Stimulated activated CD8-positive, alpha-beta memory T cell treated with anti-CD3 and anti-CD28 coated beads, Interleukin-15, amount 100 ng/mL, for 24 hours (primary cell): ENCODE measurements at places on chromosomes 3 and 15.

- no peak for DNase-seq
Measured at GRCh38 chr15:98881526-98882520, 125.8 kb downstream of the PGPEP1L start.

DNA sequence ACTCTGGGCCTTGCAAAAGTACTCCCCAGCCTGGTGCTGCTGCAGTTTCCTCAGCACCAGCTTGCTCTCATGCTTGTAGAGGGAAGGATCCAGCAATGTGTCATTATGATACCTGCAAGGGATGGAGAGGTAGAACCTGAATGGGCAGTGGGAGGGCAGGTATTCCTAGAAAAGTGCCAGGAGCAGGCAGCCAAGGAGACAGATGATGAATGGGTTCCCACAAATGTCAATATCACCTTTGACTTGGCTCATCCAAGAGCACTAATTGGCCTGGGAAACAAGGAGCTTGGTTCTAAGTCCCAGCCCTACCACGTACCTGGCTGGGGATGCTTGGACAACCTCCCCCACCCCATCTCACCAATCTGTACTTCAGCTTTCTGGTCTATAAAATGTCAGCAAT, 9.4 kb downstream of the CILP start:
- DNase-seq, result no peak

- no peak for DNase-seq
Measured at GRCh38 chr3:113079218-113079961, 88.6 kb downstream of the GTPBP8 start.

DNA sequence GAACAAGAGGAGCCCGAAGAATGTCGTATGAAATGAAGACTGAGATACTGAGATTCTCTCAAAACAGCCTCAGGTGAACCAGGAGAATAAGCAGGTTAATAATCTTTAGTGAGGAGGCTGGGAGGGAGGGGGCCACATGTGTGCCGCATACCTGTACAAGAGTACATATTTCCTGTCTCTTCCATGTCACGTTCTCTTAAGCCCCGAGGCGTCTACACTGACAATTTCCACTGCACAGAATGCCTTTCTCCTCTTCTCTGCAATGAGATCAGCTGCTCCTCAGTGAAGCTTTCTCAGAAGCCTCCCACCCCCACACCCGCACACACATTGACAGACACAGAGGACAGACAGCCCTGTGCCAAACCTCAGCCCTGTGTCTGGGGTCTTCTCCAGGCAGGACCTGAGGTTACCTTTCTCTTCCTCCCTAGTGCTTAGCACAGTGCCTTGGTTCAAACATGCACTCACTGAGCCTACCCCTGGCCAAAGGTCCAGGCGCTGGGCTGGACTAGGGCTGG, 55.4 kb downstream of the PDZRN3 start:
- DNase-seq, result no peak

DNA sequence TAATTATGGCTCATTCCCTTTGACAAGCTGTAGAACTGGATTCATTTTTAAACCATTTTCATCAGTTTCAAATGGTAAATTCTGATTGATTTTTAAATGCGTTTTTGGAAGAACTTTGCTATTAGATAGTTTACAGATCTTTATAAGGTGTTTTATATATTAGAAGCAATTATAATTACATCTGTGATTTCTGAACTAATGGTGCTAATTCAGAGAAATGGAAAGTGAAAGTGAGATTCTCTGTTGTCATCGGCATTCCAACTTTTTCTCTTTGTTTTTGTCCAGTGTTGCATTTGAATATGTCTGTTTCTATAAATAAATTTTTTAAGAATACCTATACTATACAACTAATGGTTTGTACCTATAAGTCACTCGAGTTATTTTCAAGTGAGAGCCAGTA, 62.7 kb downstream of the PXYLP1 start:
- DNase-seq, result no peak

DNA sequence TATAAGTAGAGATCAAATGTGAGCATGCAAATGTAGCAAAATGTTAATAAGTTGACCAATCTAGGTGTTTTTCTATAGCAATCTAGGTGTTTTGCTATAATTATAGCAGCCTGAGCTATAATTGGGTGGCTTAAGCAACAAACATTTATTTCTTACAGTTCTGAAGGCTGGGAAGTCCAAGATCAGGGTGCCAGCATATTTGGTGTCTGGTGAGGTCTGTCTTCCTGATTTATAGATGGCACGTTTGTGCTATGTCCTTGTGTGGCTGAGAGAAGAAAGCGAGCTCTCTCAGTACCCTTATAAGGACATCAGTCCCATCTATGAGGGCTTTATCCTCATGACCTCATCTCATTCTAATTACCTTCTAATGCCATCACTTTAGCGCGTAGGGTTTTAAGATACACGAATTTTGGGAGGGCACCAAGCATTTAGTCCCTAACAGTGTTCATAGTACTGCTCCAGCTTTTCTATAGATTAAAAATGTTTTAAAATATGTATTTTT, 171.1 kb downstream of the GHSR start:
- no peak for DNase-seq

DNA sequence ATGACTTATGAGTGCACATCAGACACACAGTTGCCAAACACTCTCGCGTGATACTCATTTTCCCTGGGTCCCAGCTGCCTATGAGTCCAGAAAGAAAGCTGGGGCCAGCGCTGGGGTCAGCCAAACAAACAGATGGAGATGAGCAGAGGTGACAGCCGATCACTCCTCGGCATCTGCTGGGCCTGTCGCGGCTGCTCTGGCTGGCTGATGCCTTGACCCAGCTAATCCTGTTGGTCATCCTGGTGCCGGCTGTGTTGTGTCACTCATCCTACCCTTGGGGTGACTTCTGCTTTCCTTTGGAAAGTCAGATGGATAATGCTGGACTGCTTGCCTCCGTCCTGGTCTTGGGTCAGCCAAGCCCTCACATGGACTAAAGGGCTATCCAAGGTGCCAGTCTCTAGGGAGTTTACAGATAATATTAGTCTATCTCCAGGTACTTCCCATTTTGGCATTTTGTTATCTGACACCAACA, 105.3 kb upstream of the PDZRN3 start:
- no peak for DNase-seq

- no peak for DNase-seq
Measured at GRCh38 chr15:92438471-92438870, 44.8 kb downstream of the ST8SIA2 start.

DNA sequence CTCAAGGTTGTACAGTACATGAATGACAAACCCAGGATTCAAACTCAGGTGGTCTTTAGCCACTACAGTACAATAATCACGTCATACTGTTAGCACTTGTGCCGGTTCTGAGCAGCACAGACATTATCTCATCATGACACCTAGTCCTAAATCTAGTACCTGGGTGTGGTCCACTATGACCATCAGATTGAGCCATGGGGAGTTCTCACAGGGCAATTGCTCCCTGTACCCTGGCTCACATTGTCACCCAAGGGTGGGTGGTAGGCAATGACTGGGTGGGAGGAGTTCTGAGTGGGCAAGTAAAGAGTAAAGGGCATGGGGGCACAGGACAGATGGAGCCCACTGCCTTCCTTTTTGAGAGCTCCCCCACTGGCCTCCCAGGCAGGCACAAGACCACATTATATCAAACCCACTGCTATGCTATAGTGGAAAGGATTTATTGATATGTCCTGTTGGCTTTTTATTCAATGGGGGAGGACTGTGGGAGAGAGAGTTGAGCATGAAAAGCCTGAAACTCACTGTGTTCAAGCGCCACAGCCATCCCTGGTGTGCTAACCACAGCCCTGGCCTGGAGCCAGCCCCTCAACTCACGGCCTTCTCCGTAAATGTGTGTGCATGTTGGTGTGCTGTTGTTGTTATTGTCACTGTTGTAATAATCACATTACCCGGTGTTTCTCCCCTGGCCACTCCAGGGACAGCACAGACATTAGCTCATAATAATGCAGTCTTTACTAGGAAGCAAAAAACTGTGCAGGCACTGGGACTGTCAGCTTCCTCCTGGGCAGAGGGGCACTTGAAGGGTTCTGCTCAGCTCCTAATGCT, 27.3 kb downstream of the ADCY5 start:
- DNase-seq, result no peak

GRCh38 chr3:144900366-144900765, 928.7 kb downstream of the DIPK2A start:
- DNase-seq, result no peak

DNA sequence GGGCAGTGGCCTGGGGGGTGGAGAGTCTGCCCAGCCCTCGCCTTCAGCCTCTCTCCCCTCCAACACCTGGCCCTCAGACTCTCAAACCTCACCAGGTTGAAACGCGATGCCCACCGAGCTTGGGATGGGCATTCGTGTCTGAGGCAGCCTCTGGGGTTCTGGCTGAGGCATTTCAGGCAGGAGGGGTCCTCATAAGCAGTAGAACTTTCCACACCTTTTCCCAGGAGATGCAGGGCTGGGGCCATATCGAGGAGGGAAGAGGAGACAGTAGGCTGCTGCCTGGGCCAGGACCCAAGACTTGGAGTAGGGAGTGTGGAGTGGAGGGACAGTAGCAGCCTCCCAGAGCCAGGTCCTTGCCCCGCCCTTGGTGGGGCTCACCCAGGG, 24.6 kb downstream of the ACAA1 start:
- DNase-seq, result no peak

- DNase-seq, result no peak
Measured at GRCh38 chr3:31680072-31680870, 147.5 kb downstream of the STT3B start.

DNA sequence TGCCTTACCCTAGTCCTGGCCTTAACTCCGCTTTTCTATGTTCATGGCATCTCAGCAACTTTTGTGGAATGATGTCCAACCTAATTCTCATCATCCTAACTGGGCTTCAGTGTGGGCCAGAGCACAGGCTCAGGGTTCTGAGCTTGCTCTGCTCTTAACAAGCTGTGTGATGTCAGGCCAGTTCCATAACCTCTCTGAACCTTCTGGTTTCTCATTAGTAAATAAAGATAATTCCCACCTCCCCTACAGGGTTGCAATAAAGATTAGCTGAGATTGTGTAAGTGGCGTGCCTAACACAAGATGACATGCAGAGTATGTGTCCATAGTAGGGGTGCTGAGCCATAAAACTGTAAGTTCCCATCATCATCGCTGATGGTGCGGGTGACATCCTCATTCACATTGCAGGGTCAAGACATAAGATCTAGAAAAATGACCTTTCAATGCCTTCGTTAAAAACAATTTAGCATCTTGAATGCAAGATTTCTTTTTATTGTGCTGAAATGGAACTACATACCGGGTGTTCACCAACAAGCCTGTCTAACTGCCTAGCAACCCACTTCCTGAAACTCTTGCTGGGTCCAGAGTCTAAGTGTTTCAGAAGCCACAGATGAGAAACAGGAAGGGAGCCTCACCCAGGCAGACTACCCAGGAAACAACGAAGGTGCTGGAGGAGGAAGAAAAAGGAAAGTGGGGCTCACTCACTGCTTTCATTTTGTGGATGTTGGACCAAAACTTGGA, 36.2 kb downstream of the CDCP1 start:
- DNase-seq, result no peak

DNA sequence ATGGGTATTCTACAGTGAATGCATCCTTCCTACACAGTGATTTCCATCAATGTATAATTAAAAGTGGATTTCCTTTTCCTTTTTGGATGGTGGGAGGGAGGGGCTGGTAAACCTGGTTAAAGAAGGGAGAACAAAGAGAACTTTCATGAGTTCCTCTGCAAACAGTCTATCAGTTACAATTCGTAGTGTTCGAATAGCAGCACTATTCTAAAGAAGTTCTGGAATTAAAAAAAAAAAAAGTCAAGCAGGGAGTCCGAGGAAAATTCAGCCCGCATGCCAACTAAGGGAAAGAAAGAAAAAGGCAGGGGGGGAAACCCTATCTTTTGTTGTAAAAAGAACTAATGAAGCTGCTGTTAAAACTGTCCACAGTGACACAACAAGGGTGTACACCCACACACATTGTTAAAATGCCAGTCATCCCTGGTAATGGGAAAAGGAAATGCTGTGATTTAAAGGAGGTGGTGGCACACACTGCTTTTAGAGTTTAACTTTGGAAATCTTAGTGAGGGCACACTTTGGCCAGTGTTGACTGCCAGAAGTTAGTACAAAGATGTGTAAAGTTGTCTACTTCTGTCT, 521.2 kb downstream of the ZIC1 start:
- DNase-seq, result no peak

DNA sequence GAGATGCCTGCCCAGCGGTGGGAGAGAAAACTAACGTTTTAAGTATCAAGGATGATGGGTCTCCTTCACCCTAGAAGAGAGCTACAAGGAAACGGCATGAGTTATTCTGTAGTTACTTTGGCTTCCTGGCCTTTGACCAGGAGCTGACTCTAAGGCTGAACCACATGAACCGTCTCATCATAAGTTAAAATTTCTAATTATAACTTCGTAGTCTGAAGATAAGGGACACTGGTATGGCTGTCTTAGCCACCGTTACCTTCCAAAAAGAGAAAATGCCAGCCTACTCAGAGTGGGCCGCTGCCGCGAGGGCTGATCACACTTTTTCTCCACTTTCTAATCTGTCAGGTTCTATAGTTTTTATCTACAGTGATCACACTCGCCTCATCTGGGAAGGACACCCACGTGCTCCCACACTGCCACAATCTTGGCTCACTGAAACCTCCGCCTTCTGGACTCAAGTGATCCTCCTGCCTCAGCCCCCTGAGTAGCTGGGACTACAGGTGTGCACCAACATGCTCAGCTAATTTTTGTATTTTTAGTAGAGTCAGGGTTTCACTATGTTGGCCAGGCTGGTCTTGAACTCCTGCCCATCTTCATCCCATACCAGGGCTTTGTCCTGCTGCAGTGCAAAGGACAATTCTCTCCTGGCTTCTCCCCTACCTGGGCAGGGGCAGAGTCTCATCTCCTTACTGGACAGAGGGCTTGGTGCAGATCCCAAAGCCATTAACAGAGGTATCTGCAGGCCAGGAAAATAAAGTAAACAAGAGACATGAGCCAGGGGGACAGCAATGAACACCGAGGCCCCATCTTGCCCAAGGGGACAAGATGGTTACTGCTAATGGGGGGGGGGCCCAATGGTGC, 73.4 kb downstream of the RFTN1 start:
- DNase-seq, result no peak

DNA sequence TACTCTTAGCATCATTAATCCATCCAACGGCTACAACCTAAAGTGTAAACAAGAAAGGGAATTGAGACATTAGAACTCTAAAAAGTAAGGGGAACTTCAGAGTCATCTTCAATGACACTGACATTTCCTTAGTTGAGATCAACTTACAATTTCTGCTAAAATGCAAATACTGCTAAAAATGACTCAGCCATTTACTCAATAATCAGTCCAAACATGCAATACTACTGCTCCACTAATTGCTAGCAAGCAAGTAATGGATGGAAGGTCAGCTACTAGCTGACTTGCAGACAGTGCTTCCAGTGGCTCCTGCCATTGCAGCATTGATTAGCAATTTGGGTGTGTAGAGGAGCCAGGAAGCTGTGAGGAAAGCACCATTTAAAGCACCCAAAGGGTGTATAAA, 28.4 kb downstream of the CD200R1L start:
- DNase-seq, result no peak

DNA sequence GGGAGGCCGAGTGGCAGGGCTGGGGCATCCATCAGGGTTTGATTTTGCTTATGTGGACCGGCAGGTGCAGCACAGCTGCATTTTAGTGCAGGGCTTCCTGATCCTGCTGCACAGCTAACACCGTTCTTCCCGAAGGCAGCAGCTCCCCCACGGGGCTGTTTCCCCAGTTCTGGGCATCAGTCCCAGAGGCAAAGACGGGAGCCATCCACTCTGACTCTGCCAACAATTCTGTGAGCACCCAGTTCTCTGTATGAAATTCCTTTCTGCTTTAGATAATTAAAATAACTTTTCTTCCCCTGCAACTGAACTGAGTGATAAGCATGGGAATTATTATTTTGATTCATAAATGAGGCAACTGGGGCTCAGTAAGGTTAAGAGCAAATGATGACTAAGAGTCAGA, 262.9 kb upstream of the ATP10A start:
- DNase-seq, result no peak

GRCh38 chr3:21654241-21654640, 96.8 kb downstream of the ZNF385D start:
- DNase-seq, result no peak

GRCh38 chr3:49831341-49831740, 17.6 kb upstream of the UBA7 start:
- no peak for DNase-seq
